ENCODE measurements at places on chromosomes 7 and 10. TPM values are rescaled to one million over a fixed set of nuclear protein-coding genes. Genes with fewer than 3 reads are reported as not detected.

The ANXA8 gene
- total RNA-seq, result not detected

DNA sequence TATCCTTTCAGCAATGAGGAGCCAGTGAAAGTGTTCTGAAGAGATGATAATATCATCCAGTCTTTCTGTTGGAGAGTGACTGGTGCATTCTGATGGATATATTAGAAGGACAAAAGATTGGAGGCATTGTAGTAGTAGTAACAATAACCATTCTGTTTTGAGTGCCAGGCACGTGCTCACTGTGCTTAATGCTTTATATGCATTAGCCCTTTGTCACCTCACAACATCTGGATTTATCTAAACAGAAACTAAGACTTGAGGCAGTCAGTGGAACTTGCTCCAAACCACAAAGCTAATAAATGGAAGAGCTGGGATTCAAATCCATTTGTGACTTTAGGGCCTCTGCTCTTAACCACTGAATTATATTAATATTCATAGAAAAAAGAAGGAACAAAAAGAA is 84.5 kb upstream of the OIT3 start:
- no peak for DNase-seq

GRCh38 chr10:118568327-118568848 is 27.1 kb downstream of the PRLHR start:
- peak; percentile 68 for DNase-seq

- DNase-seq, result no peak
Measured at GRCh38 chr7:11625669-11626068, 206.3 kb downstream of the THSD7A start.

- DNase-seq, result peak; percentile 27
Measured at GRCh38 chr10:89563861-89564478, 28.6 kb upstream of the SLC16A12 start.

The TUBB8 gene
- total RNA-seq, result not detected

DNA sequence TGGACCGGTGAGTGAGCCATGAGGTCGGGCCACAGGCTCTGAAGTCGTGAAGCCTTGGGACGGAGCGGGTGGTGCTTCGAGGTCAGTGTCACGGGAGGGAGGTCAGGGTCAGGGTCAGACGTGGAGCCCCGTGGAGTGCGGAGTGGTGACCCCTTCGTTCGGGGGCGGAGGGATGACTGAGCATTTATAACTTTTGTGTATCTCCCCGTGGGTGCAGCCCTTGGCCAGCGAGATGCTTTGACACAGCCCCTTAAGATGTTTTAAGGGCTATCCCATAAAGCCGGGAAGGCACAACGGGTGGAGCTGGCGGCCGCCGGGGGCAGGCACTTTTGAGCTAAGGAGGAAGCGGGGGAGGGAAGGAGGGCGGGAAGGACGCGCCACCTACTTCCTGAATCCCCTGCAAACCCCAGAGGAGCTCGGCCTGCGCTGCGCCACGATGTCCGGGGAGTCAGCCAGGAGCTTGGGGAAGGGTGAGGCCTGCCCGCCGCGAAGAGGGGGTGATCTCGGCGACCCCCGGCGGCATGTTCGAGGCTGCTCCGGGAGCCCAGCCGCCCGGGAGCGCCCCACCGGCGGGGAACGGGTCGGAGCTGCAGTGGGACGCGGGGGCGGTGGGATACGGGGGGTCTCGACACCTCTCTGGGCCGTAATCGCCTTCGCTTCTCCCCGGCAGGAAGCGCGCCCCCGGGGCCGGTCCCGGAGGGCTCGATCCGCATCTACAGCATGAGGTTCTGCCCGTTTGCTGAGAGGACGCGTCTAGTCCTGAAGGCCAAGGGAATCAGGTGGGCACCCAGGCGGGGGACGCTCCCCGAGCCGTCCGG is at the start of gene GSTO1:
TSS of gene GSTO1 (plus strand) at position 400 of the 818 bp plus-strand sequence. CDS start at position 437, 37 bp downstream.
- DNase-seq, result peak; percentile 72

The NANOS1 gene
- total RNA-seq, result 0.26 TPM

- DNase-seq, result no peak
Measured at GRCh38 chr10:19941206-19941880, 125.1 kb downstream of the PLXDC2 start.

DNA sequence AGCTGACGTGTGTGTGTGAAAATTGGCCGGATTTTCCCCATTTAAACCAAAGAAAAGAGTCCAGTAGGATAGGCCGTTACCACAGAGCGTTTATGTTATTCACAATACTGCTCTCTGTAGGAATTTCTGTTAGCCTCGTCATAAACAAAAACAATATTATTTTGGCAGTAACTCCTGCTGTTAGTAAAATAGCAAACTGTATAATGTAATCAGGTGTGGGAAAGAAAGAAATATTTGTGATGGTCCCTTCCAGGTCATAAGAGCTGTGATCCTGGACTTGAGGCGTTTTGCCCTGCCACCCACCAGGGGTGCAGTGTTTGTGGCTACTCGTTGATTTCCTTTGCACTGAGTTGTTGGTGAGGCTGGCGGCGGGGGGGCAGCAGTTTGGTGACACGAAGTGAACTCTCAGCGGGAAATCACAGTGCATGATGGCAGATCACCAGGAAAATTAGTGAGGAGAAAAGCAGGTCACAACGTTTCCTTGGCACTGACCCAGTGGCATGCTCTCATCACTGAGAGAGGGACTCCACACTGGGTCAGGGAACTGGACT is 2.8 kb downstream of the EEPD1 start:
- no peak for DNase-seq

- DNase-seq, result no peak
Measured at GRCh38 chr7:139757968-139758367, 19.8 kb downstream of the HIPK2 start.

- no peak for DNase-seq
Measured at GRCh38 chr7:93626869-93627268, 52.3 kb upstream of the CALCR start.

DNA sequence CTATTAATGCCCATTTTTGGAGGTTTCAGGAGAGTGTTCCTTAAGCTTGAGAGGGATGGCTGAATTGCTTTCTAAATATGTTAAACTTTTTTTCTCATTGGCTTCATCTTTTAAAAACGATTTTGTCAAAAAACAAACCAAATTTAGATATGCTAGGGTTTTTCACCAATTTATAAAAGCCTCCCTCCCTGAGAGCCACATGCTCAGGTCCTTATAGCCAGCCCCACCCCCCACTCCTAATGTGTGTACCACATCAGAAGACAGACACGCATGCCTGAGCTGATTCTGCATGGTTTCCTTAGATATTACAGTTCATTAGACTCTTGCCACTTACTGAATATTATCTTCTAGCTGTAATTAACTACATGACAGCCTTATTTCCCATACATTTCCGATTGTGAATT is 2.0 kb downstream of the CUL1 start:
- DNase-seq, result peak; percentile 81

The UCMA gene
- total RNA-seq, result not detected

The SLC18A3 gene
- total RNA-seq, result not detected

DNA sequence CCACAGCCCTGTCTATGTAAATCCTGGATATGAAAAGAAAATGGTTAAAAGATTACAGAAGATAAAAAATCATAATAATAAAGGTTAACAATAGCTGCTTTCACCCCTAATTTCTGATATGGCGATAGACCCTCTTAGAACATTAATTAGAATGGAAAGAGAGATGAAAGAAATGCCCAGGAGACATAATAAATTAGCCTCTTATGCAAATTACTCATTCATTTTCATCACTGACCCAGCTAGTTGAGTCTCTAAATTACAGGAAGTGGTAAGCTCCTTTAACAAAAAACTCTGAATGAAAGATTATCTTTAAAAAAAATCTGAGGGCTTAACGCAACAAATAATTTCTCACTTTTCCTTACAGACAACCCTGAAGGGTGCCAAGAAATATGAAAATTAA is 12.4 kb downstream of the GFRA1 start:
- DNase-seq, result no peak

- no peak for DNase-seq
Measured at GRCh38 chr10:132272231-132272971, 35.3 kb downstream of the STK32C start.

DNA sequence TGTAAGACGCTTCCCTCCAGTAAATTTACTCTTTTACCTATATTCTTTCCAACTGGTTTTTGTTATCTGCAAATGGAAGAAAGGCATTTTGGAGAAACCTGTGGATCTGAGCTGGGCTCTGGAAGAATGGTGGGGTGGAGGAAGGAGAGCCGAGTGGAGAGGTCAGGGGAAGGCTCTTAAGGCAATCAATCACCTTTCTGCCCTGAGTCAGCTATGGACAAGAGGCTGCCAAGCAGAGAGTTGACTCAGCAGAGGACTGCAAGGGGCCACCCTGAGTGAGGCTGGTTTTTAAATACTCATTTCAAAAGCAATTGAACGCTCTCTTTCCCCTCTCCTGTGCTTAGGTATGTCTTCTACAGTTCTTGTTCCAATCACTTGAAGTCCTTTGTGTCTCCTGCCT is 81.8 kb downstream of the SPAG6 start:
- DNase-seq, result no peak

DNA sequence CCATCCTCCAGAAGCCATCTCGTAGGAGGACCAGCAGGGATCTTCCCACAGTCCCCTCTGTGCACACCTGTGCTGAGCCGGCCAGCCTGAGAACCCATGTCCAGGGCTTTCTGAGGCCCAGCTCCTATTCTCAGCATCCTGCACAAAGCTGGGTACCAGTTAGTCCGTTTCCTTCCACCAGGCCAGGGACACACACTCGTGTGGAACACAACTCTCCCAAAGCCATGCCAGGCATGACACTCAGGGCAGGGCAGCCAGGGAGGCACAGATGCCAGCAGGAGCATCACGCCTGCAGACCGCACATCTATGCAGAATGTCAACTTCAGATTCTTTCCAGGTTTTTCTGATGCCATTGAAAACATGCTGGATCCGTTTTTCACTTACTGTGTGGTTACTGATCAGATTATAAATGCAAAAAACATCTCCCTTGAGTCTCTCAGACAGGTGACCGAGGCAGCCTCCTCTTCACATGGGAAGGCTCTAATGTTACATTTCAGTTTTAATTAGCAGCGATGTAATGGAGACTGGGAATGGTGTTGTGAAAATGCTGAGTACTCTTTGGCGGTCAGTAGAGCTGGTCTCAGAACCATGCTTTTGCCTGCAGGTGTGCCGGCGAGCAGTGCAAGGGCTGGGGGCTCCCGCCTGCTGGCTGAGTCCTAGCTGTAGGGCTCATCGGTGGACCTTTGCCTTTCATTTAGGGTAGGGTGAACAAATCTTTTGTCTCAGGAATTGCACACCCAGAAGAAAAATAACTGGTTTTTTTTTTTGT is 3.3 kb upstream of the SUN1 start:
- DNase-seq, result no peak

- no peak for DNase-seq
Measured at GRCh38 chr10:81872206-81872862, 2.7 kb upstream of the NRG3 start.

DNA sequence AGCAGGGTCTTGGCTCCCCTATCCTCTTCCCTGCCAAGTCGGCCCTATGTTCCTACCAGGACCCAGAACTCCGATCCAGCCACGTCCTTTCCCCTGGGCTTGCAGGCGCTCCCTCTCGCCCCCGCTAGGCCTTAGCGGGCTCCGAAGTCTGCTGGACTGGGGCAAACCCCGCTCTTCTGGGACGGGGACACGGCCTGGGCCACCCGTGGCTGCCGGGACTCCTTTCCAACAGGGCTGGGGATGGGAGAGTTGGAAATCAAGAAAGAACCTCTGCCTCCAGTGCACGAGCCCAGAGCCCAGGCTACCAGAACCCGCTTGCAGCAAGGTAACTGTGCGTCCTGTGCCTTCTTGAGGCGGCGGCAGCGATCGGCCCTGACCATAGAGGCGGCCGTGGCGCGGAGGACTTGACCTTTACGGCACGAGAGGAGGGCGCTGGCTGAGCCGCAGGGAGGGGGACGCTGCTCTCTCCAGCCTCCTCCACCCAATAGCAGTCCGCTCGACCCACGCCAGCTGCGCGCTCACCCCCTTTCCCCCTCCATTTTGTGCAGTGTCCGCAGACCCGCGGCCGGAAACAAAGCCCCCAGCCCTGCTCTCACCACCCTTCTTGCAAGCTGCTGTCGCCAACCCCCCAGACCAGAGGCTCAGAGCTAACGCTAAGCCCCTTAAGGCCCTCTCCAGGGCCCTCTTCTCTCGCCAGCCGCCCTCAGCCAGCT is 7.0 kb upstream of the HOXA11 start:
- no peak for DNase-seq

The GPR141 gene
- not detected for total RNA-seq

DNA sequence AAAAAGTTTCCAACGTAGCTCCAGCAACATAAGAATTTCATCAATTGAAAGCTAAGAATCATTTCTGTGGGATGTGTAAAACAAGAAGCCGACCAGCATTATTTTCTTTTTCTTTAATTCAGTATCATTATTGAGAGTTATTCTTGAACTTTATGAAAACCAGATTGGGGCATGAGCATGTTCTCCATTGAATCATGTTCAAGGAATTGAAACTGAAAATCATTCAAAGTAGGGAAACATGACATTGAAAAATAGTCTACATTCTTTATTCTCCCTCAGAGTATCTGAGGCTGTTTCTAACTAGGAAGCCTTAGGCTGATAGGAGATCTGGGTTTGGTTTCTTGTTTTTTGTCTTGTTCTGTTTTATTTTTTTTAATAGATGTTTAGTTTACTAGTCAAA is 253.7 kb downstream of the DYNC1I1 start:
- DNase-seq, result no peak

DNA sequence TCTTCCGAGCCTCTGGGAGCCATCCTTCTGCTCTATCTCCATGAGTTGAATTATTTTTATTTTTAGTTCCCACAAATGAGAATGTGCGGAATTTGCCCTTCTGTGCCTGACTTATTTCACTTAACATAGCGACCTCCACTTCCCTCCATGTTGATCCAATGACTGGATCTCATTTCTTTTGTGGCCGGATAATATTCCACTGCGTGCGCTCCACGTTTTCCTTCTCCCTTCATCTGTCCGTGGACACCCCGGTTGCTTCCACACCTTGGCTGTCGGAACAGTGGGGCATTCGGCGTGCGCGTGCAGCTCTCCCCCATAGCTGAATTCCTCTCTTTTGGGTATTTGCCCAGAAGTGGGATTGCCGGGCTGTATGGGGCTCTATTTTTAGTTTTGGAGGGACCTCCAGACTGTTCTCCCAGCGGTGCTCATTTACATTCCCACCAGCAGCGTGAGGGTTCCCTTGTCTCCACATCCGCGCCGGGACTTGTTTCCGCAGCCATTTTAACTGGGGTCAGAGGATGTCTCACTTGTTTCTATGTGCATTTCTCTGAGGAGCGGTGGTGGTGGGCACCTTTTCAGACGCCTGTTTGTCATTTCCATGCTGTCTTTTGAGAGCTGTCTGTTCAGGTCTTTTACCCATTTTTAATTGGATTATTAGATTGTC is 51.0 kb upstream of the SUN1 start:
- DNase-seq, result no peak

The SFTPA1 gene
- not detected for total RNA-seq

DNA sequence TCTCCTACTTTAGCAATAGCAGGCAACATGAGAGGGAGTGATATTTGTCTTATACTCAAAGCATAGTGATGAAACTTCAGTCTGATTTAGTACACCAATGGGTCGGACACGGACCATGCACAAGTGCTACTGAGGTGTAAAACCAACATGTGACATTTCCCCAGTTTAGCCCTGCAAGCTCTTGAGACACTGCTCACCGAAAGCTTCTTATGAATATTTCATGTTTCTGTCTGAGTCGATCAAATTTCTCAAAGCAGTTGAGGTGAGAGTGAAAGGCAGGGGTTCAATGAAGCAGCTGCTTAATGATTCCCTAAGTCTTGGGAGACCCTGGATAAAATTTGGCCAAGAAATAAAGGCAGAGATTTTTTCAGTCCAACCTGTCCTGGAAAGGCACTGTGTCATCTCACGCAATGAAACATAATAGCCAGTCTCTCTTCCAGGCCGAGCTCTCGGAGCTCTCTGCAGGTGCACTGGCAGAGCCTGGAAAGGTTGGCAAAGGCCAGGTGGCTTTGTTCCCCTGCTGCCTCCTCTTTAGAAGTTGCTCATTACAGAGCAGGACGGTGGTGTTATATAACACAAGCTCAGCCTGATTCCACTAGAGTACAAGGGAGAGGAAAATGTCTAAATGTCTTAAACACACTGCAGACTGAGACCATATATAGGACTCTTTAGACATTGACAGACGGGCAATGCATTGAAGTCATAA is 33.9 kb upstream of the XPNPEP1 start:
- no peak for DNase-seq

Data from activated naive CD4-positive, alpha-beta T cell treated with anti-CD3 and anti-CD28 coated beads for 36 hours (primary cell).